ENCODE measurements at places on chromosomes 2 and 18. TPM values are rescaled to one million over a fixed set of nuclear protein-coding genes. Genes with fewer than 3 reads are reported as not detected.

The IL18R1 gene
- 50.2 TPM for total RNA-seq

- peaks cover 5% of the 10 kb centered on the region for H3K27me3 ChIP-seq
- peaks cover 52% of the 10 kb centered on the region for H3K4me1 ChIP-seq
- DNase-seq = no peak
- H3K4me3 ChIP-seq = no peak overlapping the region
Measured at GRCh38 chr2:28360058-28360717, 32.5 kb upstream of the FOSL2 start.

The SLC4A5 gene
- 0.93 TPM for total RNA-seq

- H3K4me3 ChIP-seq = no peak overlapping the region
- H3K4me1 ChIP-seq = no peaks in the 10 kb centered on the region
- no peaks in the 10 kb centered on the region for H3K36me3 ChIP-seq
- DNase-seq = no peak
- H3K27ac ChIP-seq = no peak overlapping the region
- H3K27me3 ChIP-seq = peaks cover 2% of the 10 kb centered on the region
Measured at GRCh38 chr2:109686921-109687320, 72.8 kb downstream of the SOWAHC start.

The TMEM37 gene
- not detected for total RNA-seq

GRCh38 chr18:55239740-55240139 lies 280.5 kb upstream of the CCDC68 start:
- peaks cover under 1% of the 10 kb centered on the region for H3K4me1 ChIP-seq
- H3K4me3 ChIP-seq = no peak overlapping the region
- DNase-seq = no peak

The TXNDC2 gene
- total RNA-seq = not detected

The GFPT1 gene
- 50.6 TPM for total RNA-seq

The TMEM87B gene
- total RNA-seq = 15.8 TPM

- H3K4me3 ChIP-seq = no peak overlapping the region
- H3K36me3 ChIP-seq = peaks cover 24% of the 10 kb centered on the region
- peak overlapping the region; percentile 94 for H3K27ac ChIP-seq
Measured at GRCh38 chr2:111627256-111627655, 256.7 kb downstream of the ANAPC1 start.

DNA sequence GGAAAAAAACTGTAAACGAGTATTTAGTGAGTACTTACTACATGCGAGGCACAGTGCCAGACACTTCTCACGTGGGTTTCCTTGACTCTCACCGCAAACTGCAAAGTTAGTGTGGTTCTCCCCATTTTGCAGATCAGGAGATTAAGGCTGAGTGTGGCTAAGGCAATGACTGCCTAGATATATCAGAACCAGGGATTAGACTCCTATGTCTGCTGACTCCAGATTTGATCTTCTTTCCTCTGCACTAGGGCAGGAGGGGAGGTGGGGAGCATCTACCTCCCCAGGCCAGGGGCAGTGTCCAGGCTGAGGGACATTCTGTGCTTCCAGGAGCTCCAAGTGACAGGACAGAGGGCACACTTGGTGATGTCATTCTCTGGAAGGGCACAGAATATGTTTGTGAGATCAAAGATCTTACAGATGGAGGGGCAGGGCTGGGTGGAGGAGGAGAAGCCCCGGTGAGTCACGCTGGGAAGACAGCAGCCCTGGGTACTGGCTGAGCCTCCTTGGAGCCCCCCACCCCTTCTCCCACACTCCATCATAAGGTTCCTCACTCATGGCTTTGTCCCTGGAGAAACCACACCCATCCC lies 92.4 kb downstream of the RHOB start:
- no peak overlapping the region for H3K27ac ChIP-seq
- H3K4me1 ChIP-seq = no peaks in the 10 kb centered on the region
- H3K4me3 ChIP-seq = no peak overlapping the region
- no peaks in the 10 kb centered on the region for H3K27me3 ChIP-seq
- no peak for DNase-seq

- H3K4me3 ChIP-seq = no peak overlapping the region
- no peaks in the 10 kb centered on the region for H3K36me3 ChIP-seq
- H3K4me1 ChIP-seq = no peaks in the 10 kb centered on the region
- DNase-seq = no peak
- peaks cover 8% of the 10 kb centered on the region for H3K27me3 ChIP-seq
- no peak overlapping the region for H3K27ac ChIP-seq
Measured at GRCh38 chr2:38130876-38131275, 54.9 kb upstream of the CYP1B1 start.

GRCh38 chr18:35060122-35060815 lies 19.1 kb downstream of the MAPRE2 start:
- H3K27ac ChIP-seq = no peak overlapping the region
- H3K27me3 ChIP-seq = no peaks in the 10 kb centered on the region
- DNase-seq = no peak
- peaks cover 6% of the 10 kb centered on the region for H3K4me1 ChIP-seq

GRCh38 chr18:73556904-73557303 lies 590.7 kb downstream of the FBXO15 start:
- H3K36me3 ChIP-seq = no peaks in the 10 kb centered on the region
- H3K27me3 ChIP-seq = no peaks in the 10 kb centered on the region
- H3K4me3 ChIP-seq = no peak overlapping the region
- H3K4me1 ChIP-seq = no peaks in the 10 kb centered on the region
- no peak overlapping the region for H3K27ac ChIP-seq
- no peak for DNase-seq

The CYP1B1 gene
- 12.2 TPM for total RNA-seq

DNA sequence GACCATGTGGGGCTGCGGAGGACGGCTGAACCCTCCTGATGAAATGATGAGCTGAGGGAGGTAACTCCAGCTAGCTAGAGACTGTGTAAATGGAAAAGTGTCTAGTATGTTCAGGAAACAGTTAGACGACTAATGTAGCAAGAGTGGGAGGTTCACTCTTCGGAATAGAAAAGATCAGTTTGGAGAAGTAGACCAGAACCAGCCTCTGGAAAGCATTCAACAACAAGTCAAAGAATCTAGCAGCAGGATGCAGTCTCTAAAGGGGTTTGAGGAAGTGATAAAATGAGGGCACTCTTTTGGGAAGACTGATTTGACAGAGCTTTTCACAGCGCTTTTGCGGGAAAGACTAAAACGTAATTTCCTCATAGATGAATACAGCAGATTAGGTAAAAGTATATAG lies 79.6 kb downstream of the GAREM1 start:
- H3K36me3 ChIP-seq = no peaks in the 10 kb centered on the region
- peaks cover 7% of the 10 kb centered on the region for H3K27me3 ChIP-seq
- H3K27ac ChIP-seq = no peak overlapping the region
- no peak for DNase-seq
- no peak overlapping the region for H3K4me3 ChIP-seq
- no peaks in the 10 kb centered on the region for H3K4me1 ChIP-seq

DNA sequence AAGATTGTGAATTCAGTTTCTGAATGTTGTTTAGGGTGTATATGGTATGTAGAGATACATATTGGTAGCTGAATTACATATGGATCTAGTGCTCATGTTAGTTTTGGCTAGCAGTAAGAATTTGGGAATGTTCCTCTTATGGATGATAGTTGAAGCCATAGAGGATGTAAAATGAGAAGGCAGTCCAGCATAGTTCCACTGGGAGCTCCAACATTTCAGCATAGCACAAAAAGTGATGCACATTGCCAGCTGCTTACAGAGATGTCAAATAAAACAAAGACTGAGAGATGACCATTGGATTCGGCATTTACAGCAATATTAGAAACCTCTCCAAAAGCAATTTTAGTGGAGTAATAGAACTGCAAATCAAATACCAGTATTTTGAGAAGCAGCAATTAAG lies 77.4 kb downstream of the EML4 start:
- no peak for DNase-seq
- no peaks in the 10 kb centered on the region for H3K27me3 ChIP-seq
- H3K4me3 ChIP-seq = no peak overlapping the region

GRCh38 chr18:59267503-59268126 lies 5.6 kb downstream of the RAX start:
- peak; percentile 63 for DNase-seq
- peaks cover 85% of the 10 kb centered on the region for H3K27me3 ChIP-seq
- no peak overlapping the region for H3K27ac ChIP-seq
- H3K36me3 ChIP-seq = no peaks in the 10 kb centered on the region
- no peak overlapping the region for H3K4me3 ChIP-seq

GRCh38 chr2:11631462-11631861 lies 38.5 kb downstream of the NTSR2 start:
- H3K4me1 ChIP-seq = no peaks in the 10 kb centered on the region
- peaks cover 2% of the 10 kb centered on the region for H3K27me3 ChIP-seq

The LYPD6 gene
- not detected for total RNA-seq

GRCh38 chr2:46451131-46451711 lies 28.1 kb upstream of the TMEM247 start:
- no peaks in the 10 kb centered on the region for H3K36me3 ChIP-seq
- DNase-seq = no peak
- no peaks in the 10 kb centered on the region for H3K4me1 ChIP-seq

The SPATA3 gene
- not detected for total RNA-seq

GRCh38 chr2:32135409-32135808 lies 30.3 kb upstream of the SLC30A6 start:
- peaks cover 2% of the 10 kb centered on the region for H3K4me1 ChIP-seq
- no peak overlapping the region for H3K4me3 ChIP-seq
- H3K36me3 ChIP-seq = peaks cover 27% of the 10 kb centered on the region
- DNase-seq = peak; percentile 53
- H3K27me3 ChIP-seq = no peaks in the 10 kb centered on the region
- no peak overlapping the region for H3K27ac ChIP-seq

DNA sequence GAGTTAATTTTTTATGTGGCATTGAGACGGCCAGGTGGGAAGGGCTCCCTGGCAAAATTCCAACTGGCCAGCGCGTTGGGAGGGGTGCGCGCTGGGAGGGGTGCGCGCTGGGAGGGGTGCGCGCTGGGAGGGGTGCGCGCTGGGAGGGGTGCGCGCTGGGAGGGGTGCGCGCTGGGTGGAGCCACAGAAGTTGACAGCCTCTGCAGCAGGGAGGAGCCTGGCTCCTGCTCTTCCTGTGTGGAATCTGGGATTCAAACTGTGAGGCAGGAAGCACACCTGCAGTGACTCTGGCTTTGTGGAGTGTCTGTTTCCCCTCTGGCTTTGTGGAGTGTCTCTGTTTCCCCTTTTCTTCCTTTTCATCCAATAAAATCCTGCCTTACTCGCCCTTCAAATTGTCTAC lies 147.9 kb upstream of the CBLN2 start:
- H3K27me3 ChIP-seq = no peaks in the 10 kb centered on the region
- no peaks in the 10 kb centered on the region for H3K36me3 ChIP-seq
- no peak overlapping the region for H3K4me3 ChIP-seq

DNA sequence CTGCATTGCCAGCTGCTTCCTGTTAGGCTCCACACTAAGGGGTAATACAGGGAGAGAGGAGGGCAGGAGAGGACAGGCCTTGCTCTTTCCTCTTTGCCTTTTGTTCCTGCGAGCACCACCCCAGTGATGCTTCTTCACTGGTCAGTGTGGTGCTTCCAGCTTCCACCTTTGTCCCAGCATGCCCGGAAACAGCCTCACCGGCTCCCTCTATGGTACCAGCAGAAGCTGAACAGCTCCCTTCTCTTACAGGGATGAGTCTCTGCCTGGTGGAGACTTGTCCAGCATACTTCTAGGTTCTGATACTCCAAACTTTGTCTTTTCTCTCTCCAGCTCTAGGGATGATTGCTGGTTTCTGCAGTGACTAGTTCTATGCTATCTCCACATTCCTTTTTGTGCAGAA lies 413.3 kb downstream of the TSN start:
- H3K4me1 ChIP-seq = no peaks in the 10 kb centered on the region
- no peak for DNase-seq
- H3K36me3 ChIP-seq = no peaks in the 10 kb centered on the region
- no peaks in the 10 kb centered on the region for H3K27me3 ChIP-seq
- H3K4me3 ChIP-seq = no peak overlapping the region

DNA sequence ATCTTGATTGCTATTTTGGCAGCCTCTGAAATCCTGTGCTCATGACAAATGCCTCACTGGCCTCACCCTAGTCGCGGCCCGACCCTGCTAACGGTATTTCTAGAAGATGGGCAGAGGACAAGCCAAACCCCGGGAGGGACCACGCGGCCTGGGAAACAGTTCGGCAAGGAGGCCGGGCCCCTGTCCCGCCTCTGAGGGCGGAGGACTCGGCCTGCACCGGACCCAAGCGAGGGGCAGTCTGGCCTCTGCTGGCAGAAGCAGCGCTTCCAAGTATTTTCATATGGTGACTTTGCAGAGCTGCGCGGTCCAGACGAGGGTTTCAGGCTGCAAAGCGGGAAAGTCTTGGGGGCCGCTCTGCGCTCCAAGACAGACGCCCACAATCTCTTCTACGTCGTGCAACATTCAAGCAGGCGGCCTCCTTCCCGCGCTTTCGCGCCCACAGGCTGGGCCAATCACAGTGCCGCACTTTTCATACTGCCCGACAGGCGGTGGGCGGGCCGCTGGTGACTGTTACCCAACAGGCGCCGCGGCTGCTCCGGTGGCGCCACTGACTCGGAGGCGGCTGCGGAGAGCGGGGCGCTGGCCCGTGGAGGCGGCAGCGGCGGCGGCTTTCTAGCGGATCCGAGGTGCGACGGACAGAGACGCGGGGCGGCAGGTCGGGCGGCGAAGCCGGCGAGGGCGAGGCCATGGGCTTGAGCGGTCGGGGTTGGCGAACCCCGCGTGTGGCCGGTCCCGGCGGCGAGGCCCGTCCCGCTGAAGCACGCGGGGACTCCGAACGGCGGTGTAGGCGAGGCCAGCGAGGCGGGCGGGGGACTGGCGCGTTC lies at the start of gene RBM44:
TSS of gene RBM44 (plus strand) at position 544 of the 824 bp plus-strand sequence. CDS start 14,831 bp downstream, outside the sequence.
- H3K27ac ChIP-seq = no peak within 1 kb of the TSS
- H3K27me3 ChIP-seq = no peaks in the 10 kb centered on the region
- H3K36me3 ChIP-seq = no peaks in the 10 kb centered on the region
- DNase-seq = peak; percentile 44
- H3K4me3 ChIP-seq = no peak within 1 kb of the TSS

The SERPINB3 gene
- not detected for total RNA-seq

- H3K27ac ChIP-seq = no peak overlapping the region
- DNase-seq = no peak
- no peaks in the 10 kb centered on the region for H3K36me3 ChIP-seq
- H3K4me1 ChIP-seq = no peaks in the 10 kb centered on the region
- no peak overlapping the region for H3K4me3 ChIP-seq
Measured at GRCh38 chr2:56465491-56465890, 281.7 kb downstream of the CCDC85A start.

GRCh38 chr18:47143899-47144485 lies 6.3 kb downstream of the HDHD2 start:
- no peak overlapping the region for H3K4me3 ChIP-seq
- peaks cover 8% of the 10 kb centered on the region for H3K4me1 ChIP-seq
- H3K27me3 ChIP-seq = no peaks in the 10 kb centered on the region
- H3K27ac ChIP-seq = no peak overlapping the region
- DNase-seq = no peak
- H3K36me3 ChIP-seq = peaks cover 30% of the 10 kb centered on the region

GRCh38 chr2:150866431-150866830 lies 379.0 kb upstream of the RND3 start:
- no peaks in the 10 kb centered on the region for H3K27me3 ChIP-seq
- H3K36me3 ChIP-seq = no peaks in the 10 kb centered on the region
- no peak overlapping the region for H3K27ac ChIP-seq
- H3K4me1 ChIP-seq = no peaks in the 10 kb centered on the region
- no peak for DNase-seq

GRCh38 chr2:50612306-50612705 lies 419.6 kb downstream of the NRXN1 start:
- H3K27me3 ChIP-seq = no peaks in the 10 kb centered on the region
- no peak overlapping the region for H3K4me3 ChIP-seq
- no peak overlapping the region for H3K27ac ChIP-seq
- no peak for DNase-seq

Measured in activated CD4-positive, alpha-beta T cell treated with anti-CD3 and anti-CD28 coated beads, Interleukin-2, amount 10 ng/mL, durations not matched to agents 24 days and 14 days (primary cell).